ENCODE measurements at places on chromosomes 4 and X.

DNA sequence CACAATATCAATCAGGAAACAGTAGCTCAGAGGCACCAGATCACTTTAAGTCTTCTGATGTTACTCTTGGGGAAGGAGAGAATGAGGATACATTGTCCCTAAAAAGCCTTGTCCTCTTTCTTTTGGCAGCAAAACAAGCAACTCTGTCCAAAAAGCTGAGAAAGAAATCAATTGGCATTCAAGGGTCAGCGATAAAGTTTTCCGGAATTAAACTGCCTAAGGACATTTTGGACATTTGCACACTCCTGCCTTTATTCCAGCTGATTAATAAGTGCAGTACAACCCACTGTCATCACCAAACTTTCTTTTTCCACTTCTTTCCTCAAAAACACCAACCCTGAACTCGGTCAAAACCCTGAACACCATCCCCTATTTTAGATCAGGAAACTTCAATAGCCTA is 85.8 kb upstream of the FAM9A start:
- no peak for DNase-seq

GRCh38 chrX:9865804-9866472 is 79.7 kb downstream of the SHROOM2 start:
- no peak for DNase-seq

DNA sequence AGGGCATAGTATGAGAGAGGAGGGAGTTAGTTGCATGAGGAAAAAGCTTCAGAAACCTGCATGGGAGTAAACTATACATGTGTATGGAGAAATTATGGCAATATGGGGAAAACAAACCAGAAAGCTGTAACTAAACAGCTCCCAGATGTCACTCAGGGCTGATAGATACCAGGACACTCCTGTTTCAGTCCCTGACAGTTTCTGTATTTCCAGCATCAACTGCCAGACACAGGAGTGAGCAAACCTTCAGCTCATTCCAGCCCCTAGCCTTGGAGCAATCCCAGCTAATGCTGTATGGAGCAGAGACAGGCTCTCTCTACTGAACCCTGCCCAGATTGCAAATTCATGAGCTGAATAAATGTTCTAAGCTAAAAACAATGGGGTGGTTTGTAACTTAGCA is 382.9 kb upstream of the MAGEB18 start:
- no peak for DNase-seq

- DNase-seq, result no peak
Measured at GRCh38 chrX:42803320-42803719, 25.4 kb upstream of the PPP1R2C start.

DNA sequence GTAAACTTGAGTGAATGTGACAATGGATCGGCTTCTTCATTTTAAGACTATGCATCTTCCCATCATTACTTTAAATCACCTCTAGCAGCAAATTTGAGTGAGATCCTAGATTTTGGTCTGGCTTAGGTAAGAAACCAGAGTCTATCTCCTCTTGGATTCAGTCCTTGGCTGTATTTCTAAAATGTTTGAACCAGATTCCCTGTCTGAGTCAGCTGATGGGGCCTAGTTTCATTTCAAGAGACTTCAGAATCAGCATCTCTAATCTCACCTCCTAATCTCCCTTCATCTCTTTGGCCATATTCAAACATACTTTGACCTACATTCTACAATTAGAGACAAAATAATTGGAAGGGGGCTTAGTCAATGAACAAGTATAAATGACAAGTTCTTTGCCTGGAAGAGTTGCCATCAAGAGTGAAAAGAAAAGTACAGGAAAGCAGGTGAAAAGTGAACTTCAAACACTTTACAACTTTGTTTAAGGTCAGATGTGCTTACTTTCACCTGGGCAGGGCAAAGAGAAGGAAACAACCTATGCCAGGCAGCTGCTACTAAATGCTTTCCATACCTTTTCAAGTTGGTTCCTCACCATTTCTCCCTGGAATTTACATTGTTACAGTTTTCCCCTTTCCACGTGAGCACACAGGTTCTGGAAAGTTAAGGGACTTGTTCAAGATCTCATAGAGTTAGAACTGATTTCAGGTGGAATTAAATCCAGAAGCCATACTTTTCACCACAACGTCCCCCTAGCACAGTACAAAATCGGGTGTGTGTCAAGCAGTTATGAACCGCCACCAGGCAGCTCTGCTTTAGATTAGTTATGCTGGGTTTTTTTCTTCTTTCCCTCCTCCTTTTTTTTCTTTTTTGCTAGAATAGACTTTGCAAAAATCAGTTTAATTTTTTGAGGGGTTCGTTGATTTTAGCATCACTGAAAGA is 30.7 kb upstream of the PITX2 start:
- DNase-seq, result no peak

DNA sequence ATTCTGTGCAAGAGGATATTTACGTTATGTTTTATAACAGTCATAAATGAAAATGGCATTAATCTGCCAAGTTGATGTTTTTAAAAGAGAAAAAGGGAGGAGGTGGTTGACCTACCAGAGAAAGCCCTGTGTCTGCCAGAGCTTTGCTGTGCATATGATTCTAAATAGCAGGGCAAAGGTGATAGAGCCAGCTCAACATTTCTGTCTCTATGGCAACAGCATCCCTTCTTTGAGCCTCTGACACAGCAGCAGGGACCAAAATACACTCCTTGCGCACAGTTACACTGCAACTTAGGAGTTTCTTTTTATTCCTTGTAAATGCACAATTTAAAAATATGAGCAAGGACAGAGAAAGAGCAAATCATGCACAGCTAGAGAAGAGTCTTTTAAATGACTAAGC is 133.3 kb upstream of the RAI2 start:
- no peak for DNase-seq

DNA sequence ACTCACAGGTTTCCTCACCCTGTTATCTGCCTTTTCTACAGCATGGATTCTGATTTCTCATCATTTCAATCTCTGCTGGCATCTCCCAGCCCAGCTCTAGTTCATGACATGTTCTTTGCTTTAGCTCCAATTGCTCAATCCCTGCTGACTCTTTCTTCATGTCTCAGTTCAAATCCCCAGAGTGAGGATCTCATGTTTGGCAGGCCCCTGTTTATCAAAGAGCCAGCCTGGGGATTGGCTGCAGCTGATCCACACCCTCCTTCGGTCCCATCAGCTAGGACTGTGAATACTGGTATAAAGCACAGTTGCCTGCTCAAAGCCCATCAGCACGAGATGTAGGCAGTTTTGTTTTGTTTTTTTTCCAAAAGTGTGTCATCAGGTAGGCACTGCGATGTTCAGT is 14.4 kb upstream of the CC2D2A start:
- DNase-seq, result no peak

DNA sequence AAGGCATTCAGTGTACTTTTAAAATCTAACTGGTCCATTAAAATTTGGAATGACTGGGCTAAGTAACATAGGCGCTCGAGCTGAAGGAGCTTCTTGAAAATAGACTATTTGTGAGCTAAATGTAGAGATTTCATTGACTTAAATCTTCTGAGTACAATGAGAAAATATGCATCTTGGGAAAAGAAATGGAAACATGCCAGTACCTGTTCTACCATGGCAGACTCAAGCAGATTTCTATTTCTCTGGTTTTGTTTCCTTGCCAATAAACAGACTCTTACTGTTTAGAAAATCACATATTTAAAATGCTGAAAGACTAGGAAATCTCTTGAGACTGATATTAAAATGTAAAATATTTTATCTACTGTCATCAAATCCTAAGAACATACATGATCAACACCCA is 678.1 kb downstream of the FAT4 start:
- DNase-seq, result no peak

DNA sequence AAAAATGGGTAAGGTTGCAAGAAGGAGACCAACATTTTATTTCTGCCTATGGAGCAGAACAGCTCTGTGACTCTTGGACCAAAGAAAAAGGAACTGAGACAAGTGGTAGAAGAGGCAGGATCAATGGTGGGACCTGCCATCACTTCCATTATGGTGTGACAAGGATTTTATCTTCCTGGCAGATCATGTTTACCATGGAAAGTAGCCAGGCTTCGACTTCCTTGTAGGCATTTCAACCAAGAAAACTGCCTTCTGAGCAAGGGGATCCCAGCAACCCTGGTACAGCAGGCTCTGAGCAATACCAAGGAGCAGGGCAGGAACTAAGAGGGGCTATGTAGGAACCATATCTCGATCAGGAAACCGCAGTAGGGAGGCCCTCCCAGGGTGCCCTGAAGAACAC is 317.4 kb downstream of the IQCM start:
- DNase-seq, result no peak

DNA sequence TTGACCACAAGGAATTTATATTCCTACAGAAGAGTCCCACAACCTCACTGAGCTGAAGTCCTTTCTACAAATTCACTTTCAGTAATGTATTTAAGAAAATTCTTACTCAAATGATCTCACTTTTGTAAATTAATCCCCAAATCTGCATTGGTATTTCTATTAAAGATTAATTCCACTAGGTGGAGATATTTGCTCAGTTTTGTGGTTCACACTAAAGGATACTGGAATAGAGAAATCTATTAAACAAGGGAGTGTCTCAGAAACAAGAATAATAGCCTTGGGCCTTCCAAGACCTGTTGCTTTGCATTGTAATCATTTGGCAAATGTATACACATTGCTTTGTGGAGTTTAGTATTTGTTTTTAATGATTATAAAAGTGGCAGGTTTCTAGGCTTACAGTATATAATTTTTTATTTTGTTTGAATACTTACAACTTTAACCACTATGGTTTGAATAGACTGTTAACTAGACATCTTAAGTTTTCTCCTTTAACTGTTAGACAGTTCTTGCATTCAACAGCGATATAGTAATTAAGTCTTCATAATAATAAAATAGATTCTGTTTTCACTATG is 25.9 kb downstream of the CFAP299 start:
- no peak for DNase-seq

DNA sequence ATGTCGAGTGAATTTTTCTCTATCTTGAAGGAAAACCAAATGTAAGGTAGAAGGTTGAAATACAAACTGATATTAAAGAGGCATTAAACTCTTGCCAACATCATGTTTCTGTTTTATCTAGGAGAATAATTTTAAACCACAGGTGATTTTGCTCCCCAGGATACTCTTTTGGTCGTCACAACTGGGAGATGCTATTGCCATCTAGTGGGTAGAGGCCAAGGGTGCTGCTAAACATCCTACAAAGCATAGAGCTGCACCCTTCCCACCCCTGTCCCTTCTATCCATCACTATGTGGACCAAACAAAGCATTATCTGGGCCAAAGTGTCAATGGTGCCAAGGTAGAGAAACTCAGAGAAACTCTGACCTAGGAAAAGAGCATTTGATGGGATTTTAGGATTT is 154.6 kb upstream of the MAGEB2 start:
- no peak for DNase-seq

- no peak for DNase-seq
Measured at GRCh38 chr4:2788101-2788500, 4.8 kb upstream of the SH3BP2 start.

DNA sequence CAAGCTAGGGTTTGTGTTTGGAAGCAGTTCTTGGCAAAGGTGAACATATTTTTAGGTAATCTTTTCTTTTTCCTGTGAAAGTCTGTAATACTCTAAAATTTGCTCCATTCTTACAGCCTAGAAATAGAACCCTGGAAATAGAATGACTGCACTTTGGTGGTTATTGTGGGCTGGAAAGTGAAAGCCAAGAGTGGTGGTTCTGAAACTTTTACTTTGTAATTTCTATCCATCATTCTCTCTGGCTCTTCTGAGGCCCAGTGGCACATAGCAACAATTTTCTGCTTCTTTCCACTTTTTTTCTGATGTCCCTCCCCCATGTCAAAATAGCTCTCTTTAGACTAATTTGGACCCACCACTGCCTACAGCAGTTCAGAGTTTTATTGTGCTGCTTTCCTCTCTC is 300.4 kb upstream of the RPS6KA3 start:
- DNase-seq, result no peak

- DNase-seq, result no peak
Measured at GRCh38 chr4:139658586-139659382, 6.8 kb upstream of the MGST2 start.

DNA sequence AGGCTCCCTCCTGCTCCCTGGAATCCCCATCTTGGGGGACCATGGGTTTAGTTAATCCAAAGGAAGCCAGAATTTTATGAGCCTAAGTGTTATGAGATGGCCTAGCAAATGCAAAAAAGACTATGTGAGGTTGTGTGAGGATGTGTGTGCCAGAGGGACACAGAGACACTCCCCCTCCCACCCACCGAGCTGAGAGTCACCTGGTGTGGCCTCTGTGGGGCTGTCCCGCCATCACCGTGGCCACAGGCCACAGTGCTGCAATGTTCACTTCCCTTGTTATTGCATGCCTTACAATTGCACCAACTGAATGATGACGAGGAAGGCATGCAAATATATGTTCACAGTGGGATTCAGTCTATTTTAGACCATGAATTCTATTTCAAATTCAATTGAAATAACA is 601 bp upstream of the FGFBP2 start:
- DNase-seq, result no peak

DNA sequence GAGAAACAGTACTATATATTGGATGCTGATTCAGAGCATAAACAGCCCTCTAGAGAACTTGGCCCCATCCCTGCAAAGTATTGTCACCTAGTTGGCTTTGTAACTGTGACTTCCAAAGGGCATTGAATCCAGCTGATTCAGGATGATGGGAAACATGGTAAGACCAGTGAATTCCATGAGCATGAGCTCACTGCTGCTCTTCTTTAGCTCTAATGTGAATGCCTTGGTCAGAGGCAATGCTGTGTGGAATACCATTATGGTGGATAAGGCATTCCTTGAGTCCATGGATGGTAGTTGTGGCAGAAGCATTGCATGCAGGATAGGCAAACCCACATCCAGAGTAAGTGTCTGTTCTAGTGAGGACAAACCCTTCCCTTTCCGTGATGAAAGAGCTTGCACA is 365.6 kb upstream of the EDA2R start:
- no peak for DNase-seq

DNA sequence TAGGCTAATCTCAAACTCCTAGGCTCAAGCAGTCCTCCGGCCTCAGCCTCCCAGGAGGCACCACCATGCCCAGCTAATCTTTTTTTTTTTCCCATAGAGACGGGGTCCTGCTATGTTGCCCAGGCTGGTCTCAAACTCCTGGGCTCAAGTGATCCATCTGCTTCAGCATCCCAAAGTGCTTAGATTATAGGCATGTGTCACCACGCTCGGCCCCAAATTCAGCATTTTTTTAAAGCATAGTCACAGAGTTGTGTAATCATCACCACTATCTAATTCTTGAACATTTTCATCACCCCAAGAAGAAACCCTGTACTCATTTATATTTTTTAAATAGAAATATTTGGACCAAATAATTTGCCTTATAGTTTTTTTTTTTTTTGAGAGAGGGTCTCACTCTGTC is 10.3 kb downstream of the CENPI start:
- no peak for DNase-seq

DNA sequence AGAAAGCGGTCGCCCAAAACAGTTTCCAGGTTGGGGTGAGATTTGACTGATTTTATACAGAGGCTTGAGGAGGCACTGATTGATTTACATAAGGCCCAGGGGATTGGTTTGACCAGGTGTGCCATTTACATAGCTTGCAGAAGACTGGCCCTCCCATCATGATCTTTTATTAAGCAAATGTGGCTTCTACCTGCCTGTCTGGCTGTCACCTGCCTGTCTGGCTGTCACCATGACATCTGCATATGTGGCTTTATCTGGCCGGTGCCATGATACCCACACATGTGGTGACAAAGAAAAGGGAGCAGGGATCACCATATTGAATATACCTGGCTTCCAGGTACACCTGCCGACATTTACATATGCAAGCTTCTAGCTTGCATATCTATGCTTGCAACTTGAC is 17.0 kb upstream of the CDS1 start:
- no peak for DNase-seq

- no peak for DNase-seq
Measured at GRCh38 chrX:40097141-40097503, 636 bp downstream of the BCOR start.

- DNase-seq, result no peak
Measured at GRCh38 chr4:33067221-33067620, 2347.1 kb downstream of the PCDH7 start.

GRCh38 chr4:92381616-92382015 is 77.8 kb downstream of the GRID2 start:
- DNase-seq, result no peak

All from CMK (cell line).